ENCODE measurements at places on chromosomes 1 and 21. TPM values are rescaled to one million over a fixed set of nuclear protein-coding genes. Genes with fewer than 3 reads are reported as not detected.

Gene SHE
- total RNA-seq, result 10.2 TPM

DNA sequence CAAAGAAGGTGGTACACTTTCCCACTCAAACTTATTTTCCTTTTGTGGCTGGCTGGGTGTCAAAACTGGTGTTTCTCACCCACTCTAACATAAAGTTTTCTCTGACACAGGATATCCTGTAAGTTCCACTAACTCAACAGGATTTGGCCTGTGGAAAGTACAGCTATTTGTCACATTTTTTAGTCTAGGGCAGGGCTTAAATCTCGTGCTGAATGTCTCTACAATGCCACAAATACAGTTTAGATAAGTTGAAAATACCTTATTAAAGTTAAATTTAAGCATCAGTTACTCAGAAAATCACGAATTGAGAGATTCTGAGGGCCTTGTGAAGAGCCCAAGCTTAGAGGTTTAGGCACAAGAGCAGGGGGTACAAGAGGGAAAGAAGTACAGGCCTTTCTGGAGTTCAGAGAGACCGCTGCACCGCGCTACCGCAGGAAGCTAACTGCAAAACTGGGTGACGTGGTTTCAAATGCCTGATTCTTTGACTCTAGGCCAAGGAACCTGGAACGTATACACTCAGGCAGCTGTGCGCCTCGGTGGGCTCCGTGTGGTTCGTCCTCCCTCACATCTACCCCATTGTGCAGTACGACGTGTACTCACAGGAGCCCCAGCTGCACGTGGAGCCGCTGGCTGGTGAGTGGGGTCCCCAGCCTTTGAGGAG is 23.4 kb upstream of the PWP2 start:
- H3K36me3 ChIP-seq, result peaks cover 41% of the 10 kb centered on the region
- H3K4me3 ChIP-seq, result no peak overlapping the region

GRCh38 chr1:32884726-32885125 is 1.6 kb upstream of the HPCA start:
- H3K4me1 ChIP-seq, result peaks cover 15% of the 10 kb centered on the region
- H3K36me3 ChIP-seq, result no peaks in the 10 kb centered on the region
- no peak for DNase-seq
- H3K27ac ChIP-seq, result no peak overlapping the region
- no peak overlapping the region for H3K4me3 ChIP-seq

Gene KCNA3
- total RNA-seq, result 0.71 TPM

GRCh38 chr1:208604295-208604694 is 360.1 kb upstream of the PLXNA2 start:
- no peak overlapping the region for H3K4me3 ChIP-seq
- no peak for DNase-seq
- H3K27me3 ChIP-seq, result no peaks in the 10 kb centered on the region
- no peak overlapping the region for H3K27ac ChIP-seq

Gene AKR7A2
- 55.8 TPM for total RNA-seq
